Stimulated activated CD8-positive, alpha-beta memory T cell treated with anti-CD3 and anti-CD28 coated beads, Interleukin-2, amount 100 ng/mL, for 1 hour (primary cell): ENCODE measurements at places on chromosomes 4 and X.

- DNase-seq, result no peak
These were observed 115.2 kb downstream of the NAA11 start for GRCh38 chr4:79210636-79211049.

GRCh38 chrX:13764281-13764680, 29.7 kb downstream of the OFD1 start:
- no peak for DNase-seq

DNA sequence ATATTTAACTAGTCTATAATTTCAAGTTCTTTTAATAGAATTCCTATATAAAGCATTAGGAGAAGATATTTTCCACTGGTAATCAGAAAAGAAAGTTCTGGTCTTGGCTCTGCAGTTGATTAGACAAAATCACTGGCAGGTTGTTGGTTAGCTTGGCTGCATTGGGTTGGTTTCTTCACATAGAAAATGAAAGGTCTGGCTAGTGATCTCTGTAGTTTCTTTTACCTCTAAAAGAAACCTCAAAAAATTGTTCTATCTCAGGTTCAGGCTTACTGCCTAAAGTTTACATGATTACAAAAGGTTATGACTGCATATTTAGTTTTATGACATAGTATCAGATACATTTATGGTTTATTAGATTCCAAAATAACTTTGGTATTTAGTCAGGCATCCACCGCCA, 95.8 kb upstream of the NAP1L5 start:
- DNase-seq, result no peak

GRCh38 chr4:106618956-106619355, 250.4 kb upstream of the GIMD1 start:
- DNase-seq, result no peak

DNA sequence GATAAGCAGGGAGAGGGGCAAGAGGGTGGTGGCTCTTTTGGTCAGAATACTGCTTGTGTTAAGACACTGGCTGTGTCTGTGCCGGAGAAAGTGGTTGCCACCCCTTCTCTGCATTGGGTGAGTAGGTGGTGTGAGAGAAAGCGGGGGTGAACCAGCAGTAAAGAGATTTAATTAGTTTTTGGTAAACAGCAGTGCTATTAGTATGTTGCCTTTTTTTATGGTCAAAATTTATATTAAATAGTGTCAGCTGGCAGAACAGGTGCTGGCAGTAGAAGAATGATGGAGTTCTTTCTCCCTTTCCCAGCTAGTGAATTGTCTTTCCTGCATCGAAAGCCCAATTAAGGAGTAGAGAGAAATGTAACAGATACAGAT, 181.6 kb downstream of the LARP7 start:
- no peak for DNase-seq

GRCh38 chr4:3413217-3413671, 28.5 kb upstream of the HGFAC start:
- no peak for DNase-seq

- no peak for DNase-seq
These were observed 66.9 kb downstream of the PSAPL1 start for GRCh38 chr4:7367864-7368277.

GRCh38 chr4:620851-621261, 4.5 kb upstream of the PDE6B start:
- DNase-seq, result no peak

DNA sequence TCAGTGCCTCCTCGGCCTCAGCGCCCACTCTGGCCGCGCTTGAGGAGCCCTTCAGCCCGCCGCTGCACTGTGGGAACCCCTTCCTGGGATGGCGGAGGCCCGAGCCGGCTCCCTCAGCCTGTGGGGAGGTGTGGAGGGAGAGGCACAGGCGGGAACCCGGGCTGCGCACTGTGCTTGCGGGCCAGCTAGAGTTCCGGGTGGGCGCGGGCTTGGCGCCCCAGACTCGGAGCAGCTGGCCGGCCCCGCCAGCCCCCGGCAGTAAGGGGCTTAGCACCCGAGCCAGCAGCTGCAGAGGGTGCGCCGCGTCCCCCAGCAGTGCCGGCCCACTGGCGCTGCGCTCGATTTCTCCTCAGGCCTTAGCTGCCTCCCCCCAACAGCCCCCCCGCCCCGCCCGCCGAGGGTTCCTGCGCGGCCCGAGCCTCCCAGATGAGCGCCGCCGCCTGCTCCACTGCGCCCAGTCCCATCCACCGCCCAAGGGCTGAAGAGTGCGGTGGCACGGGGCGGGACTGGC, 1137.0 kb downstream of the PCDH18 start:
- DNase-seq, result no peak

- no peak for DNase-seq
These were observed 1064.6 kb upstream of the SLIT2 start for GRCh38 chr4:19187096-19187495.

- DNase-seq, result no peak
These were observed 11.6 kb downstream of the SASH3 start for GRCh38 chrX:129791336-129791735.

- DNase-seq, result no peak
These were observed 924 bp upstream of the ENAM start for GRCh38 chr4:70627620-70628019.

GRCh38 chrX:140229191-140229590, 263.9 kb upstream of the CXorf66 start:
- DNase-seq, result no peak

- no peak for DNase-seq
These were observed 3.2 kb downstream of the KDR start for GRCh38 chr4:55122235-55122634.

- no peak for DNase-seq
These were observed 14.7 kb downstream of the TBC1D14 start for GRCh38 chr4:6924361-6924779.
